ENCODE measurements at places on chromosomes 13 and 19.

- DNase-seq, result no peak
Measured at GRCh38 chr13:39402221-39402970, 200.6 kb downstream of the LHFPL6 start.

- no peak for DNase-seq
Measured at GRCh38 chr13:42614436-42615035, 40.6 kb downstream of the TNFSF11 start.

DNA sequence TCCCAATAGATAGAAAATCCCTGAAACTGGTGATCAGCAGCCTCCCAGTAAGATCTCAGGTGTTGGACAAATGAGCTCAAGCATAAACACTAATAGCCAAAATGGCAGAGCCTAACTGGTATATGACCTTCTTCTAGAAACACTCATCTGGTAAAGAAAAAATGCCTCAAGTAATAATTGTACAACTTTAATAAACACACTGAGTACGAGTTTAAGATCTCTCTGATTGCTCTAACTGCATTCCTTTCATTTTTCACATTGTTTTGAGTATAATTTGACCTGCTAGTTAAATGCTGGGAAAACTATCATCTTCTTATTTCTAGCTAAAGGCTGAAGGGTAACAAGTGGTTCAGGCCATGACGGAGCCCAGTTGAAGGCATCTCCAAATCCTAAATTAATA, 2009.5 kb upstream of the PCDH20 start:
- DNase-seq, result no peak

DNA sequence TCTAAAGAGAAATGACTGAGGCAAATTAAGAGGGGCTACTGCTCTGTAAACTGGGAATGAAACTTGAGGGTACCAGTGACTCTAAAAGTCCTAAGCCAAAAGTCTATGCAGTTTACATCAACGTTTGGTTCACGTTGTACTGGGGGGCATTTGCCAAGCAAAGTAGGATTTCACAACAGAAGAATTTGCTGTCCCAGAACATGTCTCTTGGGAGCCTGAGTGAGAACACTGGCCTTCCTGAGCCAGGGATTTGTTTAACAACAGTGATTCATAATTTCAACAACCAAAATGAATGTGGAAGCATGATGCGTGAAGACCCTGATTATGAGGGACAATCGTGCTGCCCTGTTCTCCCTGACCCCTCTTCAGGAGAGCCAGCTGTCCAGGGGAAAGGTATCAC, 178.0 kb downstream of the OXGR1 start:
- no peak for DNase-seq

DNA sequence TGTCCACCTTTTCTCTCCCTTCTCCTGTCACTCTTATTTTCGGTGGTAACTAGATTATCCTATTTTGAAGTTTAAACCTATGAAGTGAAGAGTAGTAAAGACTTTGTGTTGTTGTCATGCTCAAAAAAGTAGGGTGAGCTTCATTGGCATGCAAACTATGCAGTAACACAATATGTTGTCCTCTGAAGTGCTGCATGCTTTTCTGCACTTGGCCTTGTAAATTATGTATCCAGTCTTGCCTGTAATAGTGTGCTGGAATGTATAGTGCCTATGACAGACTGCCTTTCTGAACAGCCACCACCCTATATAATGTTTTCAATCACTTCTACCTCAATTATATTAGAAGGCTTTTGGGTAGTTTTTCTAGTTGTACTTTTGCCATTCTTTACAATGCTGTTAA, 1198.2 kb upstream of the PCDH20 start:
- DNase-seq, result no peak

DNA sequence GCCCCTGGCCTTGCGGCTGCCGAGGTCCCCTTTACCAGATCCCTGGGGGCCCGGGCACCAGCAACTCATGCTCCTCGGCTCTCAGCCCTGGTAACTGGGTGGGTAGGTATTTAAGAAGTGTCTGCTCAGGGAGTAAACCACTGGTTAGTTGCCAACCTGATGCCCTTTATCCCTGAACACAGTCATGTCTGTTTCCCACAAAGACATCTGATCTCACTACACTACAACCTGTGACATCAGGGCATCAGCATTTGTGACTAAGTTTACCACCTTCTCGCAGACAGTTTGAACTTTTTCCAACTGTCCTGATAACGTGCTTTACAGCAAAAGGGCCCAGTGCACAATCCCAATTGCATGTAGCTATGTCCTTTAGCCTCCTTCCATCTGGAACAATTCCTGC, 22.0 kb downstream of the GGACT start:
- no peak for DNase-seq

GRCh38 chr19:2053601-2054389, 2.8 kb upstream of the MKNK2 start:
- DNase-seq, result no peak

GRCh38 chr19:887599-887998, 5.4 kb downstream of the MED16 start:
- DNase-seq, result no peak

DNA sequence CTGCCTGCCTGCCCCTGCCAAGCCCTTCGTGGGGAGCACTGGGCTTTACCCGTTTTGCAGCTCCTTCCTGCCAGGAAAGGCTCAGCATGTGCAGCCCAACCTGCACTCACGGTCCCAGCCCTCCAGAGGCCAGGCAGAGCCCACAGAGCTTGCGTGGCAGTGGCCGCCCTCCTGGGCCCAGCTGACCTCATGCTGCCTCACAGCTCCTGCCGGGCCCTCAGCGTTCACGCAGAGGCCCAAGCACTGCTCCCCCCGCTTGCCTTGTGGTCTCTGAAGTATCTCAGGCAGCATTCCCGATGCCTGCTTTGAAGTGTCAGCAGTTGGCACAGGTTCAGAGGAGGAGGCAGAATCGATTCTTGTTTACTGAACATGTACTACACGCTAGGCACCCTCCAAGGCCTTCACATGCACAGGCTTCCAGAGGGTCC, 32.5 kb downstream of the CAPN12 start:
- DNase-seq, result no peak

DNA sequence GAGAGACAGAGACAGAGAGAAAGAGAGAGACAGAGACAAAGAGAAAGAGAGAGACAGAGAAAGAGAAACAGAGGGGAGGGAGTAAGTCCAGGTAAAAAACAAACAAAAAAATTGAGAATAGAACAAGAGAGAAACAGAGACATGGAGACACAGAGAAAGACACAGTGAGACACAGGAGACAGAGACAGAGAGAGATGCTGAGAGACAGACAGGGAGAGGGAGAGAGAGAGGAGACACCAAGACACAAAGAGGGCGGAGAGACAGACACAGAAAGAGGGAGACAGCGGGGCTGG, 5.8 kb upstream of the PROZ start:
- no peak for DNase-seq

DNA sequence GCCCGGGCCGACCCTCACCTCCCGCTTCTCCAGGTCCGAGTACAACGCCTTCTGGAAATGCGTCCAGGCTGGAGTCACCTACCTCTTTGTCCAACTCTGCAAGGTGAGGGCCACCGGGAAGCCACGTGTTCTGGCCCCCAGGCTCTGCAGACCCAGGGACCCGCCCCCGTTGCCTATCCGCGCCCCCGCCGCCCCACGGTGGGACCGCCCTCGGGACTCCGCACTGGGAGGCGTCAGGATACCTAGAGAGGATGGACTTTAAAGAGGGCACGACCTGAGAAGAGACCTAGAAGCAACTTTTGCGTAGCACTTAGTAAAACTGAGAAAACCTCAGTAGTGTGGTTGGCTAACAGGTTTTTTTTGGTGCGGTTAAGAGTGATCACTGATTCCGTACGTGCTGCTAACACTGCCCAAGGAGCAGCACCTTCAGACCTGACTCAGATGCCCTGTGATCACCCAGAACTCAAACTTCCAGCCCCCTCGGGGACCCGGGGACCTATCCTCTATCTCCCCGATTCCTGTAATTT, 492 bp downstream of the TMEM147 start:
- peak; percentile 66 for DNase-seq

DNA sequence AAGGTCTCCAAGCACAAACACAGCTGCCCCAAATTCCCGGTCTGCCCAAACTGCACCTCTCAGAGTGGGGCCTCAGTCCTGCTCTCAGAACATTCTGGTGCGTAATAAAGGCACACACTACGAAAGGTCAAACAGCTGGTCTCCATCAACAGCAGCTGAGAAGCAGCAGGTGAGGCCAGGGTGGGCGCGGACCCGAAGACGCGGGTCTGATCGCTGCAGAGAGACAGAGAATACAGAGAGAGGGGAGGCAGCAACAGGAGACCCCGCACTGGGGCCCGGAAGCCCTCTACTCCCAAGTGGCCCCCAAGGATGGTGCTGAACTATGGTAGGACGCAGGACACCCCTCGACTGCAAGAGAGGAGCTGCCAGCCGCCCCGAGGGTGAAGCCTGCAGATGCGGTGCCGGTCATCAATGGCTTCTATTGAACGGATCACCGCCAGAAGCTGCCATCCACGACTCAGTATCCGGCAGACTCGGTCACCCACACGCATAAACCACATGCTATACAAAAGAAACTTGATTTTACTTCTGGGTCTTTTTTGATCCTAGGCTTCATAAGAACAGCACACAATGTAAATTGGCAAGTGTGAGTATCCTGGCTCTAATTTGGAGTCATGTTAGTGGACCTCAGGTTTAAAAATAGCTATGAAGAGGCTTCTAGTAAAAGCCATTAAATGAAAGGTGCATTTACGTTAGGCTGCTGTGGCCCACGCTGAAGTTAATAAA, 33.4 kb downstream of the STK24 start:
- no peak for DNase-seq

- DNase-seq, result no peak
Measured at GRCh38 chr19:6271721-6272410, 7.9 kb downstream of the MLLT1 start.

Data from activated CD8-positive, alpha-beta memory T cell treated with anti-CD3 and anti-CD28 coated beads for 48 hours (primary cell).